NCI-H1436 treated with DMSO at 0.1 percent for 48 hours (cell line): ENCODE measurements at places on chromosomes 2 and 18.

DNA sequence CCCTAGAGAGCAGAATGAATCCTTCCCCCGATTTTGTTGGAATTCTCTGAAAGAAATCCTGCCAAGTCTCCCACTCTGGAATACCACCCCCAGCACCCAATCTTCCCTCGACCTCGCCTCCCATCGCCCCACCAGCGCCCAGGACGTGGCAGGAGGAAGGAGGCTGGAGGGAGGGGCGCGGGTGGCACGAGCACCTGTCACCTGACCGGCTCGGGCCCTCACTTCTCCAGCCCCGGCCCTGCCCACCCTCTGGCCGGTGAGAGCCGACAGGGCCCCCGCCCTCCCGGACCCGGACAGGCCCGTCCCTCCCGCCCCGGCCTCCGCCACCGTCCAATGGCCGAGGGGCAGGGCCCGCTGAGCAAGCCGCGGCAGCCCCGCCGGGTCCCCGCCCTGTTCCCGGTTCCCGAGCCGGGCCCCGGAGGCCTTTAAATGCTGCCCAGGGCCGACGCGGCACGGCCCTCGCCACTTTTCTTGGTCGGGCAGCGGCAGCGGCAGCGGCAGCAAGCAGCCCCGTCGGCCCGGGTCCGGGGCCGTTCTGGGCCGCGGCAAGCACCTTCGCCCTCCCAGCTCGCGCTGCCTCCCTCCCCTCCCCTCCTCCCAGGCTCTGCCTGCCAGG, at the start of gene LGALSL:
Gene LGALSL, plus strand, starts transcription at position 393 of the 616 bp plus-strand sequence. CDS start 384 bp downstream, outside the sequence.
- no peak for DNase-seq

GRCh38 chr18:7901657-7902056, 334.5 kb downstream of the PTPRM start:
- no peak for DNase-seq

GRCh38 chr2:23497536-23497935, 112.6 kb downstream of the KLHL29 start:
- no peak for DNase-seq

DNA sequence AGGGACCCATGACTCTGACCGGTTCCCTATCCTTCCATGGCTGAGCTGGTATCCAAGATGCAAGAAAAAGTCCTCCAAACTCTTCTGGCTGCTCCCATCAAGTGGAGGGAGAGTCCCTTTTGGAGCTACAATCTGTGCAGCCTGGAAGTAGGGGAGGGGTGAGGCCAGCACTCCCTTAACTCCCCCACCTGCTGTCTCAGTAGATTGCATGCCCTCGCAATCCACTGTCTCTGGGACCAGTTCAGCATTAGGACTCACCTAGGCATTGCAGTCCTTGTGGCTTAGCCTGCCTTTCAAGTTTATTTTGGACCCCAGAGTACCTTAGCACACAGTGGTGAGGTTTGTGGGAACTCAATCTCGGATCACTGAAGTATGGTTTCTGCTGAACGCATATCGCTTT, 14.2 kb upstream of the FMNL2 start:
- no peak for DNase-seq

- DNase-seq = no peak
These were observed 325.4 kb downstream of the SPAG16 start for GRCh38 chr2:213609570-213610170.

DNA sequence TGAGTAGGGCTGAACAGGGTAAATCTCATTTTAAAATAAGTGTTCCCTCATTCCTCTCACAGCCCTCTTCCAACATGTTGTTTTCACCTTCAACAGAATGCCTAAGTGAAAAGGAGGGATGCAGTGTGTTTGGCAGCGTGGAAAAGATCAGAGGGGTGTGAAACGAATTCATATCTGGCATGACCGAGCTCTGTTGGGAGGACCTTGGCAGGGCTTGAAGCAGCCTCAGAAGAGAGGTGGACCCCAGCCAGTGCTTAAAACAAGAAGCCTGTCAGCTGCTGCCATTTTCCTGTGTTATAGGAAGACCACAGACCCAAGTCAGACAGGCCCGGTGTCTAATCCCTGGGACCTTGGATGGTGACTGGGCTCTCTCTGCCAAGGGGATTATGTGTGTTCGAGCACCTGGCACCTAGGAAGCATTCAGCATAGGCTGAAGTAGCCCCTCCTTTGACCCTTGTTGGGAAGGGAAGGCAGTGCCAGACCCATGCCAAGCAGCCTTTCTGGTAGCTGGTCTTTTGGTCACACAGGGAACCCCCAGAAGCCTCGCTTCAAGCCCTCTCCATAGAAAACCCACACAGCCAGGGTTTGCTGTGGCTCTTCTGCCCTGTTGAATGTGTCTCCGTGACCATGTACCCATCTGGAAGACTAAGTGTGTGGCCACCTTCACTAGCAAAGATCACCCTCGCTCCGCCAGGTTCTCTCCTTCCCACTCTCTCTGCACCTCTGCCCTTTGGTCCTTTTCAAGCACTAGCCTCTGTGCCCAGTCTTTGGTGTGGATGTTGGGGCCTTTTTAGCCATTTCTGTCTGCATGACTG, 87.5 kb upstream of the ST3GAL5 start:
- DNase-seq = no peak

GRCh38 chr2:233423552-233423860, 69.2 kb downstream of the DGKD start:
- DNase-seq = no peak

DNA sequence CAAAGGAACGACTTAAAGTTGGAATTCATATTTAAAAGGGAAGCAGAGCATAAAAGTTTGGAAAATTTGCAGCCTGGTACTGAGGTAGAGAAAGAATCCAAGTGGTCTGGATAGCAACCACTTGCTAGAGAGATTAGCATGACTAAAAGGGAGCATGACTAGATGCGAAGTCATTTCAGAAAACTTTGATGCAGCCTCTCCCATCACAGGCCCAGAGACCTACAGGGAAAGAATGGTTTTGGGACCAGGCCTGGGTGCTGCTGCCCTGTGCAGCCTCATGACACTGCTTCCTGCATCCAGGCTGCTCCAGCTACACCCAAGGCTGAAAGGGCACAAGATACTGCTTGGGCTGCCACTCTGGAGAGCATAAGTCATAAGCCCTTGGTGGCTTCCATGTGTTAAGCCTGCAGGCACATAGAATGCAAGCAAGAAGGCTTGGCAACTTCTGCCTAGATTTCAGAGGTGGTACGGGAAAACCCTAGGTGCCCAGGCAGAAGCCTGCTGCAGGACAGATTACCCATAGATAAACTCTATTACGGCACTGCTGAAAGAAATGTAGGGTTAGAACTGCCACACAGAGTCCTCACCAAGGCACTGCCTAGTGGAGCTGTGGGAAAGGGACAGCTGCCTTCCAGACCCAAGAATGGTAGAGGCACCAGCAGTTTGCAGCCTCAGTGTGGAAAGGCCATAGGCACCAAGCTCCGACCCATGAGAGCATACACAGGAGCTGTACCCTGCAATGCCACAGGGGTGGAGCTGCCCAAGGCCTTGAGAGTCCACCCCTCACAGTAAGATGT, 12.6 kb upstream of the CHN1 start:
- no peak for DNase-seq

GRCh38 chr2:173404841-173405750, 50.4 kb downstream of the CDCA7 start:
- no peak for DNase-seq

GRCh38 chr2:105814291-105814940, 69.7 kb downstream of the NCK2 start:
- no peak for DNase-seq

DNA sequence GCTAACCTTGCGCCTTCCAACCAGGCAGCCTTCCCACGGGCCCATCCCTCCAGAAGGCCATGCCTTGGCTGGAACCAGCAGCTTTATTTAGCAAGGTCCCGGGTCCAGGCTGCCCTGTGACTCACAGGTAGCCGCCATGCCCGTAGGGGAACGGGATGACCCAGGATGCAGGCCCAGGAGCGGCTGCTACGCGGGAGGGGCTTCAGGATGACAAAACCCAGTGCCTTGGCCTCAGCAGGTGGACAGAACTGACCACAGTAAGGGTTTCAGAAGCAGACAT, 63.3 kb downstream of the RTP5 start:
- DNase-seq = no peak

DNA sequence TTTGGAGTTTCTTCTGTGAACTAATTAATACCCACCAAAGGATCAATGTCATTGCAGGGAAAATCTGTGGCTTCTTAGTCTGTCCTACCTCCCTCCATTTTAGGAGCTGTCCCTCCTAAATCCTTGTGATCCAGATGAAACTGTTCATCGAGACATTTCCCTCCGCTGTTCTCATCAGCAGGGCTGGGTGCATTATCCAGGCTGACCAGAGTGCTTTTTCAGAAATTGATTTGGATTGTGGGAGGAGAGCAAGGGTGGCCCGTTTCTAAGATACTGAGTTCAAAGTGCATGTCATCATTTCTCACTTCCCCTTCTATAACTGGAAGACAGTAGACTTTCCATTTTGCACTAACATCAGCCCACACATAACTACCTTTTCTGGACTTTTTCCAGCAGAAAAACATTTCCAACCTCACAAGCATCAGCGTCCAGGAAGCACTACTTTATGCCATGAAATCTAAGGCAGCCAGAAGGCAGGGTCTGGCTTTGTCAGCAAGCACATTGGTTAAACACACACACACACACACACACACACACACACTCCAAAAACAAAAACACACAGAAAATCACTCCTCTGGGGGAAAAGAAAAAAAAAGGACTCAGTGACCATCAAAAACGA, 94.1 kb downstream of the ANKRD44 start:
- DNase-seq = no peak

GRCh38 chr18:5461041-5461440, 82.8 kb downstream of the EPB41L3 start:
- DNase-seq = no peak

DNA sequence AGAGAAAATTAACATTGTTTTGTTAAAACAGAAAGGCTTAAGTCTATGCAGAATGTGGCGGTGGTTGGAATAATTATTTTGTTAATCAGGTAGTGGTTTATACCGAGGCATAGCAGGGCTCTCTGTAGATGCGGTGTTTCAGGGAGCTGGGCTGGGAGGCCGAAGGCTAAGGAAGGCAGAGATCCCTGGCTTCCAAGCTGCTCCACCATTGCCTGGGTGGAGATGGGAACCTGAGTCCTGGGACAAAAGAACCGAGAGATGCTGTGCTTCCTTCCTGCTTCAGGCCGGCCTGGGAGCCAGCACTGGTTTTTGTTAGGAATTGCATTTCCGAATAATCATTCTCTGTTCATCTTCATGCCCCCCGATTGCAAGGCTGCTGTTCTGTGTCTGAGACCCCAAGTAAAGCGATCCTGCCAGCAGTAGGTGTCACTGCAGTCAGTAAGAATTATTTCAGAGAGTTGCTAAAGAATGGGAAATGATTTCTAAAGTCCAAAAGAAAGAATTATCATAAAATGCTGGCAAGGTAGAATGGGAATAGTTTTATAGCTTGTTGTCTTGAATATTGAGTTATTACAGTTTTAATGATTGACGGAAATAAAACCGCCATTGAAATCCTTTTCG, 824.9 kb downstream of the GALR1 start:
- DNase-seq = no peak

DNA sequence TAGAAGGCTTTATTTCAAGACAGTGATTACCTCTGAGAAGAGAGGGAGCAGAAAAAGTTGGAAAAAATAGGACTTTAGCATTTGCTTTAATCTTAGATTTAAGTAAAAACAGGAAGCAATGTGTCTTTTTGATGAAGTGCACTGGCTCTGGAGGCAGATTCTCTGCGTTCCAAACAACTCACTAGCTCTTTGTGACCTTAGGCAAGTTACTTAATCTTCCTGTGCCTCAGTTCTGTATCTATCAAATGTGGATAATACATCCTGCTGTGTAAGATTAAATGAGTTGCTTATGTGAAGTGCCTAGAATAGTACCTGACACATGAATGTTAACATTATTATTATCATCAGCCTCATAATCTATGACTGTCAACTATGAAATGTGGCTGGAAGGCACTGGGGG, 42.3 kb downstream of the RPRD1A start:
- DNase-seq = no peak

- no peak for DNase-seq
These were observed 75.8 kb downstream of the DYNC1I2 start for GRCh38 chr2:171762879-171763573.

DNA sequence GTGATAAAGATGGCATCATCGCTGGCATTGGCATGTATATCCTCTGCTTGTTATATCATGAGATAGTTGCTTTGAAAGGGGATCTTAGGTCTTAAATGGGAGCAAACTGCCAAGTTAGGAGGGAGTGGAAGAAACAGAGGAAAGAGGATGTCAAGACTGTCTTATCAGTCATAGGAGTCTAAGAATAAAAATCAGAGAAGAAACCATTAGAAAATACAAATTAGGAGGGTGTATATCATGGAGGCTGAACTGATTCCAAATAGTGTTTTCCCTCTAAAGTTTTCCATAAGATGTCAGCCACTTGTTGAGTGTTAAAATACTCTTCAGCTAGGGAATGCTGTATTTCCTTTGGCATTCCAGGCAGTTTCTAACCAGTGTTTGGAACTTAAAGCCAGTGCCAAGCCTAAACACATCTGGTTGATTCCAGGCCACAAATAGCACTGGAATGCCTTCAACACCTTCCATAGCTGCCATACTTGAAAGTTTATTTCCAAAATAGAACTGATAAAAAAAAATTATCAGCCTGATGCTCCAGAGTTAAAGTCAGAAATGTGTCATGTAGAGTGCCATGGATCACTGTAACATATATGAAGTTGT, 129.4 kb downstream of the ZEB2 start:
- DNase-seq = no peak

GRCh38 chr2:232857158-232857563, 12.9 kb upstream of the SNORC start:
- DNase-seq = no peak

GRCh38 chr2:135637456-135638087, 104.1 kb upstream of the UBXN4 start:
- no peak for DNase-seq

DNA sequence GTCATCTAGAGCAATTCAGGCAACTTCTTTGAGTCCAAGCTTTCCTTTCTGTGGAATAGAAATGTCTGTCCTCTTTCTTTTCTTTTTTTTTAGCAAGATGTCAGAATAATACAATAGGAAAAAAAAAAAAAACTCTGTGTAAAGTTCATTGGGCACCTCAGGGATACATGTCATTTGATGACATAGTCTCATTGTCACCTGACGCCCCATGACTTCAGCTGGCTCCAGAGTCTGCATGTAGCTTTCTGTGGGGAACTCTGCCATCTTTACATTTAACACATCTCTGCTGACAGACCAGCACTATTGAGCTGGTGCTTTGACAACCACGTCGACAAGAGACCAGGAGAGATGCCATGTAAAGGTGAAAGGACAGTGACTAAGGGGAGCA, 172.5 kb upstream of the KLF7 start:
- no peak for DNase-seq

GRCh38 chr2:85447222-85447585, 28.7 kb downstream of the SH2D6 start:
- DNase-seq = no peak

DNA sequence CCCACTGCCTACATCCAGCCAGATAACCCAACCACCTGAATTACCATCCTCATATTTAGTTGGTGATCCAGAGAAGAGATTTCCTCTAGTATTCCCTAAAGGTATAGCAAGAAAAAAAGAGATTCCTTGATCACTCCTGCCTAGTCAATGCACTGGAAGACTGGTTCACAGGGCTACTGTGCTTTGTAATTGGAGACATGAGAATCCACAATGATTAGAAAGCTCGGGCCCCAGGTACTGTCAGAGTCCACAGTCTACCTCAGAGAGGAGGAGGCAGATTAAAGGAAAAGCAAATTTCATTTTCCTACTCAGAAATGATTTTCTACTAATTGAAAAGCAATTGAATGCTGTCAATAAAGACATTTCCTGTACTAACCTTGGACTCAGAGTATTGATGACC, 22.3 kb downstream of the SULT1C3 start:
- DNase-seq = no peak
